Activated T-cell treated with anti-CD3 and anti-CD28 coated beads for 1 hour (primary cell): ENCODE measurements at places on chromosomes 2 and 18.
A peak's percentile ranks its signal among the peaks of the same experiment; 100 is the strongest.

- DNase-seq = no peak
Observed at GRCh38 chr2:39361511-39361910, 75.6 kb downstream of the MAP4K3 start.

- DNase-seq = no peak
Observed at GRCh38 chr18:57837917-57838548, 34.9 kb upstream of the ATP8B1 start.

DNA sequence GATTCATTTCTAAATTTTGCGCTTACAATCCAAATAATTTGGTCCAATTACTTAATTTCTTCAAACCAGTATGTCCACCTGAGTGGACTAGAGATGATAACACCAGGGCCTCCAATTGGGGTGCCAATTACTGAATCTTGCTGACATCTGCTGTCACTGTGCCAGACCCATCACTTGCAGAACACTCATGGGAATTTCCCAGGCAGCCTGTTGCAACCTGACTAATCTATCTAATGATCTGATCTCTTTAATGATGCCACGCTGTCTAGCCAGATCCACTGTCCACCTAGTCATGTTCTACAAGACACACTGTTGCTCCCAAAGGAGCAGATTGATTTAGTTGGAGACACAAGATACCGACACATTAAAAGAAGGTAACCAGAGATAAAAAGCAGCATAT is 11.8 kb upstream of the LRP1B start:
- no peak for DNase-seq

- DNase-seq = no peak
Observed at GRCh38 chr2:173747035-173747434, 218.1 kb downstream of the SP3 start.

GRCh38 chr2:1479346-1479745 is 66.1 kb downstream of the TPO start:
- no peak for DNase-seq

DNA sequence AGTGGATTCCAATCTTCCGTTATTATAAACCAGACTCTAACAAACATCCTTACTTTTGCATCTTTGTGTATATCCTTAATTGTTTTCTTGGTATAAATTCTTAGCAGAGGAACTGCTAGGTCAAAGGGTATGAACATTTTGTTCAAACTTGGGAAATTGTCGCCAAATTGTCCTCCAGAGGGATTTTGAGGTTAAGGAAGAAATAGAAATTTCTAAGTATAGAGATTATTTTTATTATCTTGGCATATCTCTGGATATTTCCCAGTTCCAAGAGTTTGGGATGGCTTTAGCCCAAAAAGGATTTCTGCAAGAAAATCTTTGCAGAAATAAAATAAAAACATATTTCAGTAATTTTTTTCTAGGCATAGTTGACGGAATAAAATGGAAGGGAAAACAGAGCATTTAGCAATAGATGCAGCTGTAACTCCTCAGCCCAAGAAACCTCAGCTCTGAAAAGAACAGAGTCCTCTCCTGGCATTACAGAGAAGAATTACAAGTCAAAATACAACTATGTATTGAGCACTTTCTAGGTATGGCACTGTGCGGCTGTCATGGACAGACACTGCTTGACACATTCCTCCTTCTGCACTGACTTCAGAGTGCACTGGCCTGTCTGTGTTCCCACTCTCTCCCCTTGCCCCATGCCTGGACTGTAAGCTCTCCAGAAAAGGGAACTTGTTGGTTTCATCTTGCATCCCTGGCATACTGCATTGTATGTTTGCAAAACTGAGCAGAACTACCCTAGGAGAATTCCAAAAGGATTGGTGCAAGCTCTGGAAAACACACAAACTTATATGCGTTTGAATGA is 117.3 kb upstream of the STON1 start:
- DNase-seq = no peak

GRCh38 chr2:3986530-3987258 is 283.3 kb downstream of the DCDC2C start:
- DNase-seq = no peak

DNA sequence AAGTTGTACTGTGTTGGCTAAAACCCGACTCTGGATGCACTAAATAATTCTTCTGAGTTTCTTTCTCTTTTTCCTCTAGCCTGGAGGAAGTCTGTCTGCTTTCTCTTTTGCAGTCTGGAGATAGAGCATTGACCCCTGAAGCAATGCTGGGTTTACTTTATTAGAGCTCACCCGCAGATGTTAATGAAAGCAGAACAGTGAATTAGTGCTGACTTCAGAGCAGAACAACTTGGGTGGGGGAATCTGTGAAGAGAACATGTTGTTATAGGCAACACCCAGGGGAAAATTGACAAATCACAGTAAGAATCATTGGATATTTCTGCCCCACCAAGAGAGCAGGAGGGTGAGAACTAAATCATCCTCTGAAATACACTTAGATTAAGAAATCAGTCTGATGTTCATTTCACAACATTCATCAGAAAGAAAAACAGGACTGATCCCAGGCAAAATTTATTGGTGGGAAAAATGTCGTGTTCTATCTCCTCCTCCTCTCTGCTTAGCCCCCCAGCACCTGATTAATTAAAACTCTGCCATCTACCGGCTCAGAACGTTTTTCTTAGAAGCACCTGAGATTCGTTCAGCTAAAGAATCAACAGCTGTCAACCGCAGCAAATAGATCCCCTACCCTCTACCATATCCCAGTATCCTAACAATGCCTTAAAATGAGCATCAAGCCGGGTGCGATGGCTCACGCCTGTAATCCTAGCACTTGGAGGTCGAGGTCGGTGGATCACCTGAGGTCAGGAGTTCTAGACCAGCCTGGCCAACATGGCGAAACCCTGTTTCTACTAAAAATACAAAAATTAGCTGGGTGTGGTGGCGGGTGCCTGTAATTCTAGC is 165.1 kb downstream of the FMNL2 start:
- DNase-seq = no peak

- DNase-seq = no peak
Observed at GRCh38 chr2:62382757-62383156, 123.2 kb downstream of the TMEM17 start.

DNA sequence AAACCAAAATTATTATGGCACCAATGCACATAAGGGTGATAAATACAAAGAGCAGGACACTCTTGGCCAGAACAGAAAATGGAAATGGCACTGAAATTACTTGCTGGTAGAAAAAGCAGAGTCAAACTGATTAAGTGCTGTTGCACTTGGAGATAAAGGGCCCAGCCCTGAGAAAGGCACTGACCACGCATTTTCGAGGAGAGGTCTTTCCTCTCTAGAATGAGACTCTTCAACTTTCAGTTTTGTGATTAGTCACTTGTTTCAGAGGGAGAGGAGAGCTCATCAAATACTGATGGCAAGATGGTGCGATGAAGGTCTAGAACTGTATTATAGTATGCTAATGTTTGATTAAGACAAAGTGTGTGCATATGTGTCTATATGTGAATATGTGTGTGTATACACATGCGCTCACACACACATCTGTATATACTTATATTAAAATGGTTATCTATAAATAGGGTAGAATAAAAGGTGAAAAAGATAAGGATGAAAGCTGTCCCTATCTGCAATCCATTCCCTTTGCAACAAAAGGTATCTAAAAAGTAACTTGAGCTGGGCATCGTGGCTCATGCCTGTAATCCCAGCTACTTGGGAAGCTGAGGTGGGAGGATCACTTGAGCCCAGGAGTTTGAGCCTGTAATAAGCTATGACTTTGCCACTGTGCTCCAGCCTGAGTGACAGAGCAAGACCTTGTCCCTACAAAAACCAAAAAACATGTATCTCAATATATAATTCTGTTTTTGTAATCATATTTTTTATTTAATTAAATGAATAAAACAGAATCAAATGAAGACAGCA is 48.8 kb upstream of the ZDBF2 start:
- DNase-seq = no peak

- DNase-seq = peak; percentile 44
Observed at GRCh38 chr2:38959938-38960608, 70.4 kb downstream of the ARHGEF33 start.

DNA sequence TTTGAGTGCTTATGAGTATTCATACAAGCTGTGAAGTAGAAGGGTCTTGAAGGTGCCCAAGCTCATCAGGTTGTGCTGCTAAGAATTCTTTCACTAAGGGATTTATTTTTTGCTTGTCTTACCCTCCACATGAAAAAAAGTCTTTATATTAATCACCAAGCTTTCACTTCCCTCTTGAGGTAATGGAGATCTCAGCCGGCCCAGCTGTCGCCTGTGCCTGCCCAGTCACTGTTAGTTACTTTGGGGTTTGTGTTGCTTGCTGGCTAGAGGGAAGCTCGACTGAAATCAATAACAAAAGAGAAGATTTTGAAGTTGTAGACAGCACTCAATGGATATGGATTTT is 21.9 kb downstream of the MC2R start:
- no peak for DNase-seq

- DNase-seq = no peak
Observed at GRCh38 chr2:173280853-173281252, 73.8 kb upstream of the CDCA7 start.

GRCh38 chr18:32763293-32763692 is 9.5 kb downstream of the KLHL14 start:
- DNase-seq = no peak

GRCh38 chr2:45729753-45730512 is 78.5 kb downstream of the PRKCE start:
- DNase-seq = no peak

DNA sequence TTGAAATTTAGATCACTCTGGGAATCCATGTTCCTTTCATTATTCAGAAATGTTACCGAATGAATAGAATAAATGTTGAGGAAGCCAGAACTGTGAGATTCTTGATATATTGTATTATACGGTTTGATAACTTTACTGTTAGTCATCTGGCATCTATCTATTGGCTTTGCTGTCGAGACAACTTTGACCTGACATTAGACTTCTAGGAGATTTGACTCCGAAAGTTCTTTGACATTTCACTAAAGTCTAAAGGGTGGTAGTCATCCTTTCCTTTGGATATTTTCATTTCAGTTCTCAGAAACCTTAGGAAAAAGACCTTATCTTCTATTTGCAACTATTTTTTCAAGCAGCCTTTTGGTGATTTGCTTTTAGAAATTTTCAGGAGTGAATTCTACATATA is 1.9 kb downstream of the BMPR2 start:
- no peak for DNase-seq
